Activated CD4-positive, alpha-beta T cell treated with anti-CD3 and anti-CD28 coated beads, Interleukin-10, Interleukin-2, amounts not matched to agents 100 ng/mL and 50 ng/mL, durations not matched to agents 16 hours and 8 hours (primary cell): ENCODE measurements at places on chromosomes 7 and 10.

GRCh38 chr7:31814187-31814586 lies 127.2 kb downstream of the PPP1R17 start:
- DNase-seq: no peak

- DNase-seq: peak; percentile 2
These were observed at the start of gene PTPRZ1 for GRCh38 chr7:121872831-121873288. Gene PTPRZ1 (plus strand): TSS chr7:121873161. CDS start chr7:121873500, 339 bp downstream.

GRCh38 chr10:77892021-77892739 lies 34.4 kb downstream of the DLG5 start:
- no peak for DNase-seq

GRCh38 chr7:131281266-131282048 lies 46.2 kb upstream of the MKLN1 start:
- no peak for DNase-seq

- DNase-seq: peak; percentile 83
These were observed 21.4 kb downstream of the GPR146 start for GRCh38 chr7:1065585-1066241.

- peak; percentile 85 for DNase-seq
These were observed 20.8 kb downstream of the HYCC1 start for GRCh38 chr7:22992874-22993840.

- no peak for DNase-seq
These were observed 66.5 kb downstream of the RBM20 start for GRCh38 chr10:110710621-110711020.

- no peak for DNase-seq
These were observed 177.0 kb downstream of the PRKAG2 start for GRCh38 chr7:151699928-151700319.

- no peak for DNase-seq
These were observed 3.2 kb downstream of the PRAP1 start for GRCh38 chr10:133350283-133350949.

GRCh38 chr10:13399236-13399635 lies 51.1 kb upstream of the SEPHS1 start:
- no peak for DNase-seq

- DNase-seq: no peak
These were observed 24.9 kb upstream of the JAZF1 start for GRCh38 chr7:28205506-28205905.

DNA sequence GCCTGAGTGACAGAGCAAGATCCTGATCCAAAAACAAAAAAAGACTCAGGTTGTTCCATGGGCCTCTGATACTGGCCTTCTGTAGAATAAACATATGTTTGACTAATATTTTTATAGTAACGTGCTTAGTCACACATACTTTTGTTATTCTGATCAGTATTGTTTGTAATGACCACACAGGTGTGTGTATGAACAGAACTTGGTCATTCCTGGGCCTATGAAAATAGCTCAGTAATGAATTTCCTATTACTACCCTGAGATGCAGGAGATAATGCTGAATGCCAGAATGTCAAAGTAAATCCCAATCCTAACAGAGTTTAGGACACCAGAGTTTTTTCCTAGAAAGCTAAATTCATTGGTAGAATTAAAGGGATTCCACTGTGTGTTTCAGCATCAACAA lies 108.7 kb downstream of the DOCK4 start:
- no peak for DNase-seq

DNA sequence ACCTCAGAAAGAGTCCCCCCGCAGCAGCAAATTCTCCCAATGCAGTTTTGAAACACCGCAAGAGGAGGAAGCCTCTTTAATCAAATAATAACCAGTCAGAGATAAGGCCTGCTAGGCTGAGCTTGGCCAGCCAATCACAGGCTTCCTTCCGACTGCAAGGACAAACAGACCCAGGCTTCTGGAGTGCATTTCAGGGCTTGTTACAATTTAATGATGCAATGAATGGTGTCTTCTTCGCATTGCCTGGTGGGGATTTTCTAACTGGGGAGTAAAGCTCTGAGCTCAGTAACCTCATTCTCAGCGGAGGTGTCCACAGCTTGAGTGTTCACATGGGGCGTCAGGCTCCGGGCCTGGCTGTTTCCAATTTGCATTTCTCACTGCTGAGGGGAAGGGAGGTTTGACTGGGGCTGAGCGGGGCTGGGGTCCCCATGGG lies 31.8 kb upstream of the GPAM start:
- DNase-seq: no peak

GRCh38 chr7:124459101-124460055 lies 306.2 kb downstream of the GPR37 start:
- DNase-seq: no peak

DNA sequence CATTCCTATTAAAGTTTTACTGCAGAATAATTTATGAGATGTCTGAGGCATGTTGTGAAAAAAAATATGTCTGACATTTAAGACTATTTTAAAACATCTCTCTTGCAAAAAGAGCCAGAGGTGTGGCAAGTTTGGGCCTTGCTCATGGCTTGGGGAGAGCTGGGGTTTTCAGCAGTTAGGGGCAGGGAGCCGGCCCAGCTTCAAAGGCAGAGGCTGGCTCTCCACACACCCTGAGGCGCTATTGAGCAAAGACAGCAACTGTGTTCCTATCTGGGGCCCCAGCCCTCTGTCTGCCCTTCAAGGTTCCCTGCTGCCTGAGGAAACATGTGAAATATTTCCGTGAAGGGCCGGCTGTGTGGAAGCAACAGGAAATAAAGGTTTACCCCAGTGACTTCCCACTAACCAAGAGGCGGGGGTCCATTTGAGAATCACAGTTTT lies 94.0 kb downstream of the SORBS1 start:
- no peak for DNase-seq

- DNase-seq: no peak
These were observed 17.4 kb downstream of the FOXP2 start for GRCh38 chr7:114432061-114432460.

- DNase-seq: peak; percentile 71
These were observed 138.0 kb upstream of the MTPN start for GRCh38 chr7:136114966-136115762.

DNA sequence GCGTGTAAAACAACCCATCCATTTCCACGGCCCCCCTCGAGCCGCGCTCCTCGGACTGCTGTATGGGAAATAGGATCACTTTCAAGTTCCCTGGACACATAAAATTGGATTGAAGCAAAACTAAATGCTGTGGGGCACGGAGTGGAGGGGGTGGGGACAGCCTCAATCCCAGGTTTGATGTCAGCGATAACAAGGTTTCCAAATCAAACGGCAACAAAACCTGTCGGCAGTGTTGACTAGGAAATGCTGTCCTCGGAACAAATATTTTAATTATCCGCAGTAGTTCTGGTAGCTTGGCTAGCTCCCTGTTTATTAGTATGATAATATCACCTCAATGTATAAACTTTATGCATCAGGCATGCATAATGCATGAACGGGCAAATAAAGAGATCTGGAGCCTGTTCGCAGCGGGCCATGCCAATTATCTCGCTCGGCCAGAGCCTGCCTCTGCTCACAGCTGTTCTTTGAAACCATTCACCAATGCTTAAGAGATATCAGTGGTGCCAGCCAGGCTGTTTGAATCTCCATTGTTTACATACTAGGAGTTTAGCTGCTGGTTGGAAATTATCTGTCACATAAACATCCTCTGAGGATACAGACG lies 161.1 kb downstream of the PAXIP1 start:
- no peak for DNase-seq

DNA sequence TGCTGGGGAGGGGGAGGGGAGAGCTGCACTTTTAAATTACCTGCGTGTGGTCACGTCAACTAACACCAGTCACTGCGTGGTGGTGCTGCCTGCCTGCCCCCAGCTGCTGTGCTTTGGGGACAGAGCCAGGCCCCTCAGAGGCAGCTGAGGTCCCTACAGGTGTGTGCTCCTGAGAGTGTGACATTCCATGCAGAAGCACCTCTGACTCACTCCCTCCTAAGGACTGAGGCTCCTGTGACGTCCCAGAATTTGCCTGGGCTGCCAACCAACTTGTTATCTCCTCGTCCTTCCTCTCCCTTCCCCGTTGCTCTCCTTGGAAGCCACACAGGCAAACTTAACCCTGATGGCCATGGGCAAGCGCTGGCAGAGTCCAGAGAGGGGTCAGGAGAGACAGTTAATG lies 563.0 kb downstream of the PARD3 start:
- no peak for DNase-seq

- peak; percentile 53 for DNase-seq
These were observed 1.1 kb downstream of the NDST2 start for GRCh38 chr10:73810358-73810734.

DNA sequence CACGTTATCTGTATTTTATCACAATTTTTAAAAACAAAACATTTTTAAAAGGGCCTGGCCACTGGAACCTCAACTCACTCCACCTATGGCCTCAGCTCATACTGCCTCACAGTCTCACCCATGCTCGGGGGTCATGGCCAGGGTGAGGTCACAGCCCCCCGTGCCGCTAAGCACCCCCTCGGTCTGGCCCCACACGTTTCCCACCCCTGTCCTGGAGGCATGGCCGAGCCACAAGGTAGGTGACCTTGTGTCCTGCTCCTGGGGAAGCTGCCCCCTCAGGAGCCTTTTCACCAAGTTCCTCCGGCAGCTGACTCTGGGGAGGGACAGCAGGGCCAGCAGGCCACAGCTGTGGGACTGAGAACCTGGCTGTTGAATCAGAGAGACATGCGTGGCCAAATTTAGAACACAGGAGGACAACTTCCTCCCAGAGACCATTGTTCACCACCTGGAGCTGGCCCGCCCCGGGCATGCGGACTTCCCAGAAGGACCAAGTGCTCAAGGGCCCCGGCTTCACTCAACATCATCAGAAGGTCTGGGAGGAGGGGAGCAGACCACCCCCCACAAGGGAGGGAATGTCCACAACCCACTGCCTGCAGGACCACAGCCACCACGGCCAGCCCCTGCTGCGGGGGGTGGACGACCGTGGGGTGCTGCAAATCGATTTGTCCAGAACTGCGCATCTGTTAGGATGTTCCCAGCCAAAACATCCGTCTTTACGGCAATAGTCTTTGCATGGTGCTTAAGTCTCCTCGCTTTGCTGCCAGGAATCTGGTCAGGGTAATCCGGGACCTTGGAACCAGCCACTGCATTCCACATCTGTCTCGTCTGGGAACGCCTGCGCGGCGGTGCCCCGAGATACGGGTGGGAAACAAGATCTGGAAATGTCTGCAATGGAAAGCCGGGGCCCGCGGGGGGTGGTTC lies 48.6 kb upstream of the PDGFA start:
- no peak for DNase-seq

DNA sequence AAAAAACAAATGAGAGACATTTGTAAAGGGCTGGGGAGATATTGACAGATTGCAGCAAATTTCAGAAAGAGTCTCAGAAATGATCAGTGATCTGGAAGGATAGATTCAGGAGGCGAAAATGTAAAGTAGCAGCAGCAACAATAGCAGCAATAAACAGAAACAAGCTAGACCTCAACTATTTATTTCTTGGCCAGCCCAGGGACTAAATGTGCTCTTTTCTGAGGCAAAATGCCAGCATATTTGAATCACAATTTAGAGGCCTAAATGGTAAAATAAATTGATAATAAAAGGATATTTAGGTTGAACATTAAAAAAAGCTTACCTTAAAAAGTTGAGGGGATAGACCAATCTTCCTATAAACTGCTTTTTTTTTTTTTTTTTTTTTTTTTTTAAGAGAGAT lies 134.6 kb upstream of the ITGB1 start:
- DNase-seq: no peak

GRCh38 chr10:96339956-96340904 lies 18.6 kb downstream of the OPALIN start:
- peak; percentile 71 for DNase-seq

GRCh38 chr10:127922675-127923366 lies 15.9 kb downstream of the PTPRE start:
- no peak for DNase-seq

GRCh38 chr7:99728615-99729014 lies 6.4 kb downstream of the CYP3A7 start:
- no peak for DNase-seq

GRCh38 chr7:46007194-46007593 lies 86.1 kb upstream of the IGFBP3 start:
- no peak for DNase-seq

GRCh38 chr10:33963729-33964128 lies 629.3 kb upstream of the NRP1 start:
- no peak for DNase-seq

GRCh38 chr7:75951506-75951905 lies 36.6 kb downstream of the POR start:
- DNase-seq: no peak
